ENCODE measurements at places on chromosomes 3 and 15.

DNA sequence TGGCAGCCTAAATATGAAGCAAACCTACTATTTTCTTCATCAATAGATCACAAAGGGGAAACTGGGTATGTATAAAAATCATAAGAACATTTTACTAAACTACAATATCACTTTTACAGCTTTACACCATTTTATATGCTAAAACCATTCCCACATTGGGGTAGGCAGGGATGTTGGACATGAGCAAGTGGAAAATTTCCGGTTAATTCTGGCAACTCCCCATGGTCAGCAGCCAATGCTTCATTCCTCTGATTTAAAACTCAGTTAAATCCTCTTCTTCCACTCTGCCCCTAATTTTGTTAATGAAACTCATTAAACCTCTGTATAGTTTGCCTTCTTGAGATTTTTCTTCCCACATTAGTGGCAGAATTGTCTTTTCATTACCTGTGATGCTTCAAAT lies 552.5 kb upstream of the NECTIN3 start:
- DNase-seq, result no peak

- no peak for DNase-seq
Measured at GRCh38 chr3:167187221-167187620, 192.9 kb downstream of the ZBBX start.

GRCh38 chr3:8964436-8965370 lies 1.4 kb upstream of the RAD18 start:
- DNase-seq, result no peak

DNA sequence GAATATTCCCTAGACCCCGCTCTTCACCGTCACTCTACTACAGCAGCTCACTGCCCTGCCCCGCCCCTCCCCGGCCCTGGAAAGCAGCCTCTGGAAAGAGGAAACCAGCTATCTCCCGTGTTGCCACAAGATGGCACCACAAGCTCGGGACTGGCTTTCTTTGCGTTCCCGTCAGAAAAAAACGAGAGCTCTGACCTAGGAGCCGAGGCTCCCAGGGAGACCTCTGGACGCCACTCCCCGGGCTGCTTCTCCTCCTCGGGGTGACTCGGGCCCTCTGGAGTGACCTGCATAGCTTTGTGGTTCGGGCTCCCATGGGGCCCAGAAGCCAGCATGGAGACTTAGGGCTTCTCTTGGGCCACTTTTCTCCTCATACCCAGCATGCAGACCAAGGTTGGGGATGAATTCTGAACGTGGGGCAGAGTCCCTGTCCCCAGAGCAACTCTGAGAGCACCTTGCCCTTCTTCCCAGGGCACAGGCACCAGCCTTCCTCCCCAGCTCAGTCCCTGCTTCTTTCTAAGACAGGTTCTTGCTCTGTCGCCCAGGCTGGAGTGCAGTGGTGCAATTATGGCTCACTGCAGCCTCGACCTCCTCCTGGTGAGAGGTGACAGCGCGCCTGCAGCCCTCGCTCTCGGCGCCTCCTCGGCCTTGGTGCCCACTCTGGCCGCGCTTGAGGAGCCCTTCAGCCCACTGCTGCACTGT lies 19.0 kb downstream of the STOML1 start:
- DNase-seq, result peak; percentile 62

DNA sequence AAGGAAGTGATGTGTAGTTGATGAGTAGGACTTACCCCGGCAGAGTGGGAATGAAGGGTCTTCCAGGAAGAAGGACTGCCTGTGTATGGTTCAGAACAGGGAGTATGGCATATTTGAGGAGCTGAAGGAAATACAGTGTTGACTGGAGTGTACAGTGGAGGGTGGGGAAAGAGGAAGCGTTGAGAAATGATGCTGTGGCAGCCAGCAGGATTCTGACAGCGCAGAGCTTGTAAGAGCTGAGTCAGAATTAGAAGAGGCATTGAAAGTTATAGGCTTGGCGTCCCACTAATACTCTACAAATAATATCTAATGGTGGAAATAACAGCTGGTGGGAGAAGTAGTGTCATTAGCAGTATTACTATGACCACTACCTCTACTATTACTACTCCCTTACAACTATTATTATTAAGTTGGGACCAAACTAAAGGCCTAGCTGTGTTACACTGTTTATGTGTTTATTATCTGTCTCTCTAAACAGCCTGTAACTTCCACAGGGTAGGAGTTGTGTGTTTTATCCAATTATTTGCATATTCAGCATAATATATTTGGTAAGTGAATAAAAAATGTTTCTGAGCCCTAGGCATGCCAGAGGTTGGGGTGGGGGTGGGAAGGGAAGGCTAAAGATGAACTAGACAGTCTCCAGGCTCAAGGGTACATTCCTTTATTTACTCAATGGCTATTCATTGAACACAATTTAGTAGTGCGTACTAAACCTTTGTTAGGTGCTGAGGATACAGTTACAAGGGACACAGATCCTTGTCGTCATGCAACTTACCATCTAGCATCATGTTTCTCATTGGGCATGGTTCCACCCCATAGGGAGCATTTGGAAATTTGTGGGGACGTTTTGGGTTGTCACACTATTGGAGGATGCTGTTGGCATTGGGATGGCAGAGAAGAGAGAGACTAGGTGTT lies 428.8 kb upstream of the ONECUT1 start:
- DNase-seq, result no peak

GRCh38 chr15:98730860-98731711 lies 82.7 kb downstream of the IGF1R start:
- no peak for DNase-seq

GRCh38 chr3:24042174-24043059 lies 97.3 kb downstream of the NR1D2 start:
- DNase-seq, result no peak

GRCh38 chr3:68007621-68008226 lies 353.3 kb upstream of the SUCLG2 start:
- DNase-seq, result no peak

GRCh38 chr3:189490749-189491148 lies 140.4 kb upstream of the TP63 start:
- DNase-seq, result no peak
